ENCODE measurements at places on chromosomes 7 and 10.

DNA sequence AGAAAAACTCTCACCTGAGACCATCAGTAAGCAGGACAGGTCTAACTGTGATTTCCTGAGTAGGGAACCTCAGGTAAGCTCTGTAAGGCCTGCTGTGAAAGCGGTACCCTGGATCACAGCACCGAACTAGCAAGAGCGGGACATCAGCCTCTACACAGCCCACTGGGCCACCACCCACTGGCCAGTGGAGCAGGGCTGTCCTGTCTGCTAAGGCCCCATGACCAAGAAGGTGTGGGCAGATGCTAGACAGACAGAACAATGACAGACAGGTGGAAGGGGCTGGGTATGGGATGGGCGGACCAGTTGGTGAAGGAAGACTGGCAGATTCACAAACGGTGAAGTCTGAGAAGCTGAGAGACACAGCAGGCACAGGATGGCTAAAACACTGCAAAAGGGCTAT, 79.4 kb upstream of the DDC start:
- no peak for DNase-seq

DNA sequence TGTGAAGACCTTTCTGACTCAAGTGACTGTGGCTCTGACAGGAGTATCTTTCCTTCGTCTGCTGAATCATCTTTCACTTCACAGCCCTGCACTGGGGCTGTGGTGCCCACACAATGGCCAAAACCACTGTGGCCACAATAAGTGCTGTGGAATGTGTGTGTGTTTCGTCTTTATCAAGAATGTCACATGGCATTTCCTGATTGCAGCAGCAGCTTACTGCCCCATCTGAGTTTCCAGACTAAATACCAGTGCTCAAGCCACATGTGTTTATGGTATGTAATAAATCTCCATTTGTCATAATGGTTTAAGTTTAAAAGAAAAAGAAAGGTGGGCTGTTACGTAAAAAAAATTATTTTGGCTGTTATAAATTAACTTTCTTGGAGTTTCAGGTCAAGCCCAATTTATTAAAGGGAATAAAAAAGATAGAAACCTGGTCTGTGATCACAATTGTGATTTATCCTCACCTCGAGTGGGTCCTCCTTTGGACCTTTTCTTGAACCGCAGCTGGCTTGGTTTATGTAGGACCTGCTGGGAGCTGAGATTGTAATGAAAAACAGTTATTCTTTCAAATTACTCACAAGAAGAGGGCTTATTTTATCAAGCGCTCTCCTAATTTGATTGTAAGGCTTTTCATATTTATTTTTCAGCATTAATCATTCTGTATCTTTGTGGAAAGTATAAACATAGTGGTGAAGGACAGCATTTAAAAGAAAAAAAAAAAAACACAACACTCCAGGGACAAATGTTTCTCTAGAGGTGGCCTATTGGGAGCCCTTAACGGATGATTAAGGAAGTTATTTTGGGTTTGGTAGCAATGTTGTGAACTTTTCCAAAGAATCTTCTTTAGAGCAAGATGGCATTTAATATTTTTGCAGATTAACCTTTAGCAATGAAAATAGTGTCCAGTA, 116.2 kb downstream of the LRMDA start:
- DNase-seq = no peak

DNA sequence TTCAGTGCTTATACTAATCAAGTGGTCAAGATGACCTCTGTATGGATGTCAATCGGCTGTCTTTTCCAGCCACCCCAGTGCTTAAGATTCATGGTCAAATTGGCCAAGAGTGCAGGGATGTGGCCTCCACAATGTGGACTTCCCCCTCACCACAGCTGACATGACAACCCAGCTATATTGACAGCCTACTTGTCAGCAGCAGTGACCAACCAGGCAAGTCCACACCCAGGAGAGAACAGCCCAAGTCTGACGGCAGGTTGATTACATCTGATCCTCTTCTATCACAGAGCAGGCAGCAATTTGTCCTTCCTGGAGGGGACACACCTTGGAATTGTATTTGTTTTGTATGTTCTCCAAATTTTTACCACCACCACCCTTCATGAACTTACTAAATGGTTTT, 8.2 kb upstream of the ERVW-1 start:
- no peak for DNase-seq

DNA sequence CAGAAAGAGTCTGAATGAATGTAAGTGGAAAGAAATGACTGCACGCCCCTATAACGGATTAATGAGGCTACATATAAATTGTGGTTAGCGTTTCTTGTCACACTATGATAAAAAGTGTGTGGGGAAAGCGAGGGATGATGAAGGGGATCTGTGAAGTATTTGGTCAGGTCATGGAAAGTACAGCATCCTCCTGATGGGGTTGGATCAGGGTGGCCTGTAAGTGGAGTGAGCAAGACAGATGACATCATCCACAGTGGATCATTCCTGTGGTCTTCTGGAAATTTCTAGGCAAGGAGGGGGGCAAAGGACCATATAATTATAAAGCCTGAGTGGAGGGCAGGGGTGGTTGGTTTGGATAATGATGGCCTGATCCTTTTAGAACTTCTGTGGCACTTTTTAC, 606.0 kb downstream of the INHBA start:
- no peak for DNase-seq

GRCh38 chr7:584122-584465, 64.4 kb upstream of the PDGFA start:
- DNase-seq = no peak

GRCh38 chr7:139700505-139701235, 77.1 kb downstream of the HIPK2 start:
- DNase-seq = no peak

GRCh38 chr10:15197276-15197675, 28.8 kb upstream of the NMT2 start:
- no peak for DNase-seq

Data from NCI-H345 (cell line).